ENCODE measurements at places on chromosomes 4 and X.

GRCh38 chrX:5640071-5640470, 588.6 kb downstream of the NLGN4X start:
- no peak for DNase-seq

- DNase-seq = peak; percentile 72
These were observed 123.9 kb downstream of the MID1 start for GRCh38 chrX:10496345-10496965.

DNA sequence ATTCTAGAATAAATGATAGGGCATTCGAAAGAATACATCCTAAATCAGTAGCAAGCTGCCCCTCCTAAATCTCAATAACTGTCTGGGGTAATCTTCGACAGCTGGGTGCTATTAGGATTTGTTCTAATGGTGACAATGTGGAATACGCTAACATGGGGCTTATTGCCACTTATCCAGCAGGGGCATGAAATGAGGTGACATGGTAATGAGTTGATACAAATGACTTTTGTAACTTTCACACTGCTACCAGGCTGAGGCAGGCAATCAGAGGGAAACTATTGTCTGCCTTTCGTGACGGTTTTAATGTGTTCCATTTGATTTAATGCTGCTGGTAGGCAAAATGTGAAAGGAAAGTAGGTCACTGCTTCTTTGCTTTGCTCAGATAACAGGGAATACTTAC, 1047.4 kb upstream of the PABPC4L start:
- no peak for DNase-seq

DNA sequence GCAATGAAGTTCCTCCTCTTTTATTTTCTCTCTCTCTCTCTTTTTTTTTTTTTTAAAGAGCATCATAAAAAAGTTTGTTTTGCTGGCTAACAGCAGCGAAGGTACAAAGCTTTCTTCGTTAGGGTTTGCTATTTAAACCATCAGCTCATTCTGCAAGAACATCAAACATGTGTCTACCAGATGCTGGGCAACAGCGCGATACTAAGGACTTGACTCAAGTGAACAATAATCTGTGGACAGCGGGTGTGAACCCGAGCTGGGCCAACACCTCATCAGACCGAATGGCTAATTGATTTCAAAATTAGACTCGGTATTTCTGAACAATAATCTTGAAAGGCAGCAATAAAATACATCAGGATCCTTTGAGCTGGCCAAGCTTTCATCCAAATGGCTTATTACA, 246.4 kb downstream of the FBXO8 start:
- DNase-seq = no peak

DNA sequence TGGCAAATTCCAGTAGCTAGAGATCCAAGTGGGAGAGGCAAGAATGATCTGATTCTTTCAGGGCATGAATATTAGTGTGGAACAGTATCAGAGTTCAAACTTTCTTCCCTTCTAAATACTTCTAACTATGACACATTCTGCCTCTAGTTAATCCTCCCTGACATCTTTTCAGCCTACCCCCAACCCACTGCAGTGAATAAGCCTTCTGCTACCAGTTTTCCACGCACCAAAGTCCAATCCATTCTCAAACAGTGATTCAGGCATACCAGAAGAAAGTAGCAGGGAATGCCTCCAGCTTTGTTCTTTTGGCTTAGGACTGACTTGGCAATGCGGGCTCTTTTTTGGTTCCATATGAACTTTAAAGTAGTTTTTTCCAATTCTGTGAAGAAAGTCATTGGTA, 155.4 kb upstream of the FTHL17 start:
- peak; percentile 14 for DNase-seq

DNA sequence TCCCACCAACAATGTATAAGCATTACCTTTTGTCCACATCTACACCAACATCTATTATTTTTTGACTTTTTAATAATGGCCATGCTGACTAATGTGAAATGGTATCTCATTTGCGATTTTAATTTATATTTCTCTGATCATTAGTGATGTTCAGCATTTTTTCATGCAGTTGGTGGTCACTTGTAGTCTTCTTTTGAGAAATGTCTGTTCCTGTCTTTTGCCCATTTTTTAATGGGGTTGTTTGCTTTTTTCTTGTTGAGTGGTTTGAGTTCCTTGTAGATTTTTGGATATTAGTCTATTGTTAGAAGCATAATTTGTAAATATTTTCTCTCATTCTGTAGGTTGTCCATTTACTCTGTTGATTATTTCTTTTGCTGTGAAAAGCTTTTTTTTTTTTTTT, 36.8 kb upstream of the PDLIM5 start:
- no peak for DNase-seq

DNA sequence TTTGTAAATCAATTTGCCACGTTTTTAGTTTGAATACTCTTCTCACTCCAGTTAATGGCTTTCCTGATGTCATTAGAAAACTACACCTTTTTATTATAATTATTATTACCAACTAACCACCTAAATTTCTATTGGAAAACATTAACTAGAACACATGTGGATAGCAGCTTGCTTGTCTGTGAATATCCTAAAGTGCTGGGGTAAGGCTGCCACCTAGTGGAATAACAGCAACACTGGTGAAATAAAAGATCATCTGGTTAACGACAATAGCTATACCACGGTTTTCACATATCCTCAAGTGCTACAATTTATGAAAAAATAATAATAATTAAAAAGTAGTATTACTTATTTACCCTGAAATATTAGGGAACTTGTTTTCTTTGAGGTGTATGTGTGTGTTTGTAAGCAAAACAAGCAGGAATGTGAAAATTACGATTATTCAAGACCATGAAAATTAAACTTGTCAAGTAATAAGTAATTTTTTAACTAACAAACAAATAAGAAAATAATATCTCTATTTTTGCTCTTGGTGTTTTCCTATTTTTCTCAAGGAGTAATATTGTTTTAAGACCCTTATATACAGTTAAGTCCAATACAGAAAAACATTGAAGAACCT, 130.1 kb upstream of the TECRL start:
- peak; percentile 63 for DNase-seq

DNA sequence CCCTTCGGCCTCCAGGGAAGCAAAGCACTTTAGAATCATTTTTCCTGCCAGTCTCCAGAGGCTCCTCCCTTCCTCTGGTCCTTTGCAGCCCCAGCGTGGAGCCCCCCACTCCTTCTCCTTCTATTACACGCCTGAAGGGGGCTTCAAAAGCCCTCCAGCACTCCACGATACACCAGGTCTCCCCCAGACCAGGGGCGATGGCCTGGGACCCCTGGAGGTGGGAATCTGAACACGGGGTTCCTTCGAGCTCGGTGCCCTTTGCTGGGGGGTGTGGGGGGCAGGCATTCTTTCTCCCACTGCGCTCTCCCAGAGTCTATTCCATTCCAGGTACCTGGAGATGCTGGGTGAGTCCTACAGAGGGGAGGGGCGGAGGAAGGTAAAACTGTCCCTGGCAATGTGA, 97.6 kb downstream of the HMX1 start:
- DNase-seq = no peak

DNA sequence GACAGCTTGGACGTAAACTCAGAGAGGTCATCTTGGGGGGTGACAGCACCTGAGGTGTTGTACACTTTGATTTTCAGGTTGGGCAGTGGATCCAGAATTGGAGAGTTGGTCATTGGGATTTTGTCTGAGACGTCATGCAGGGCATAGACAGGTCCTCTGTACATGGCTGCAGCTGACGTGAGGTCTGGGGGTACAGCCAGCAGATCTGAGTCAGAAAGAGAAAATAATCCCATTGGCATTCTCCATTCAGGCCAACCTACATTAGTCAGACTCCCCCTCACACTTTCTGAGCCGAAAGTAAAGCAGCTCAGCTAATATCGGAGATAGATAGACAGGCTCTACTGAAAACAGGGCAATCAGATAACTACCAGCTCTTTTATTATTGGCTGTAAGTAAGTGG, 329.7 kb downstream of the UNC5C start:
- DNase-seq = no peak

DNA sequence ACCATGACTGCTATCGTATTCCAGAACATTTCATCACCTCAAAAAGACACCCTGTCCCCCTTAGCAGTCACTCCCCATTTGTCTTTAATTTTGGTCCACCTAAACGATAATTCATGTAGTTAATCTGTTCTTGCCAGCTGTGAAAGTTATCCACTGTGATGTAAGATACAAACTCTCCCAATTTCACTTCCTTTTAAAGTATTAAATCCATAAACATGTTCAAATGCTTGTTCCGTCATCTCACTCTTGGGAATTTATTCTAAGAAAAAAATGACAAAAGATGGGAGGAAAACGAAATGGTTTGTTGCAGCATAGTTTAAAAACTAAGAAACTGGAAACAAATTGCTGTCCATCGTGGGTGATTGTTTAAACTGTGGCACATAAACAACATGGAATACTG, 53.7 kb upstream of the IRF2 start:
- DNase-seq = no peak

GRCh38 chrX:19794690-19795089, 92.7 kb downstream of the SH3KBP1 start:
- DNase-seq = no peak

DNA sequence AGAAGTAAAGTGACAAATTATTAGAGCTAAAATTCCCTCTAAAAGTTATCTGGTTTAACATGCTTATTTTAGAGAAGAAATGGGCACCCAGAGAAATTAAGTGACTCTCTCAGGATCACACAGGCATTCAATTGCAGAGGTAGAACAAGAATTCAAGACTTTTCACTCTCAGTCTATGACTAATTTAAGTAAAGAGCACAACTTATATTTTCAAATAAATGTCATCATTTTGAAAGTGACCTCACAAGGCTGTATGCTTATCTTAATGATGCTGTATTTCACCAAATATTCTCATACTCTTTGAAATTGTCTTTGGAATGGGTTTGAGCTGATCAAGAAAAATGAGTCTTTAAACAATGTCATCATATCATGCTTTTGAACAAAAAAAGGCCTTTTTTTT, 15.3 kb downstream of the GPR174 start:
- DNase-seq = no peak

- DNase-seq = peak; percentile 64
These were observed 45.8 kb downstream of the ANXA10 start for GRCh38 chr4:168138143-168138542.

- peak; percentile 43 for DNase-seq
These were observed 812 bp upstream of the KDM6A start for GRCh38 chrX:44871931-44872820.

GRCh38 chr4:167469436-167469835, 235.1 kb upstream of the SPOCK3 start:
- no peak for DNase-seq

DNA sequence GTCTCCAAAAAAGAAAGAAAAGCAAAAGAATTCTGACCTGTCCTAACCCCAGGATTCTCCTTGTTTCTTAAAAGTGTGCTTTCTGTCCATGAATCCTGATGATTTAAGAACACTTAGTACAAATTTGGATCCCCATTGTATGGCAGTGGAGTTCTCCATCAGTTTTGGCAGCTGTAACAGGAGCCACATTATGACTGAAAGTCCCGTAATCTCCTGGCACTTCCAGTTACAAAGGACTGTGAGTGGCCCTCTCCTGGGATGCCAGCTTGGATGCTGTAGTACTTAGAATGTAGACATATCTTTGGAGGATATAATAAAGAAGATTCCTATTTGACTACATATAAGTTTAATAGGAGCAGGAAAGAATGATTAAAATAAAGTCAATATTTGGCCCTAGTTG, 20.6 kb downstream of the AP1AR start:
- no peak for DNase-seq

GRCh38 chr4:52235552-52236201, 184.6 kb downstream of the SPATA18 start:
- DNase-seq = no peak

GRCh38 chr4:89664521-89664920, 172.4 kb downstream of the SNCA start:
- no peak for DNase-seq

- peak; percentile 17 for DNase-seq
These were observed 51.4 kb upstream of the HGFAC start for GRCh38 chr4:3390288-3390811.

- DNase-seq = peak; percentile 34
These were observed 12.7 kb downstream of the MGARP start for GRCh38 chr4:139267301-139267700.

- DNase-seq = no peak
These were observed 60.6 kb upstream of the SLC39A8 start for GRCh38 chr4:102405821-102406401.

DNA sequence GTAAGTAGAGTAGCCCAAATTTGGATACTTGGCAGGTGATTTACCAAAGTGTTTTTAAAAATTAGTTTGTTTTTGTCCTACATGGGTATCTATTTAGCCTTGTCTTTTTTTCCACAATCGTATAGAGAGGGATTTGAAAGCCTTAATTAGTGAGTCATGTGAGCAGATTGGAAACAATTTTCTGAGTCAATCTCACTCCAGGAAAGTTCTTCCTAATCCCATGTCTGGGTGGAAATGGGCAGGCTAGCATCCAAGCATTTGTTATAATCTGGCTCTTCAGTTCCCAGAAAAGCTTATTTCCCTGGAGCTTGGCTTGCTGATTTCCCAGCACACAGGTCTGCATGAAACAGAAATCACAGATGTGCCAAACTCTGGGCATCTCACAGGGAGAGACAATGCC, 426.9 kb upstream of the BOD1L1 start:
- no peak for DNase-seq

DNA sequence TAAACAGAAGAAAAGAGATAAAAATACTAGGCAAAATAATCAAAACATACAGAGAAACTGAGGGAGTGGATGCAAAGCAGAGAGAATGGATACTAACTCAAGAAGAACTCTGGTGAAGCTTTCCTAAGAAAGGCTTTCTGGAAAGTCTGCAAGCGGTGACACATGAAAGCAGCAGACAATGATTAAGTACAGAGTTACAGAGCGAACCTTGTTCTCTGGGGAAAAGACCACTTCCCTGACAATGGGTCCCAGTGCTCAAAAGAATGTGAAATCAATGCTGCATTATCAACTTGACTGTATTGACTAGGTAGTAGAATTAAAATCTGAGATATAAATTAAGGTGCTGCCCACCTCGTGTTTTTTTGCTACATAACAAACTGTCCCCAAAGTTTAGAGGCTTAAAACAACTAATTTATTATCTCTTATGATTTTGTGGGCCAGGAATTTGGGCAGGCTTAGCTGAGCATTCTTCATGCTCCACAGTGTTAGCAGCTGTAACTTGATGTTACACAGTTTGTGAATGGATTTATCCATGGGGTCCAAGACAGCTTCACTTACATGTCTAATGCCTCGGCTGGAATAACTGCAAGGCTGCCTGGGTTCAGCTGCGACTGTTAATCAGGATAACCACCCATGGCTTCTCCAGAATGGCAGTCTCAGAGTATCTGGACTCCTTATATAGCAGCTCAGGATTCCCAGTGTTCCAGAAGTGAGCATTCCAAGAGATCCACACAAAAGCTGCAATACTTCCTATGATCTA, 106.9 kb upstream of the INPP4B start:
- DNase-seq = no peak

GRCh38 chr4:54318904-54319303, 89.8 kb downstream of the PDGFRA start:
- DNase-seq = peak; percentile 47

DNA sequence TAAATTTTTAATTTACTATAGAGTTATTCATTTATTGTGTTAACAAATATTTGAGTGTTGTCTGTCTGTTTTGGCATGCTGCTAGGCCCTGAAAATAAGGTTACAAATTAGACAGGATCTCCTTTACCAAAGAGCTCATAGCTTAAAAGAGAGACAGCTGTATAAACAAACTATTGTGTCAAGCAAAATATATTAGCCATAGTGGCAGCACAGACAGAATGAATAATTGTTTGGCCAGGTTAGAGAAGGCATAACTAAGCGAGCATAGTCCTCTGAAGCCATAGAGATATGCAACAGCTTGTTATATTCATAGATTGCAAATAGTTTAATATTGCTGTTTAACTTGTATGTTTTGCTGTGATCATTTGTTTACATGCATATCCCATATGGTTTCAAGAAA, 66.7 kb upstream of the NDUFC1 start:
- no peak for DNase-seq
